ENCODE measurements at places on chromosomes 7 and 10.

DNA sequence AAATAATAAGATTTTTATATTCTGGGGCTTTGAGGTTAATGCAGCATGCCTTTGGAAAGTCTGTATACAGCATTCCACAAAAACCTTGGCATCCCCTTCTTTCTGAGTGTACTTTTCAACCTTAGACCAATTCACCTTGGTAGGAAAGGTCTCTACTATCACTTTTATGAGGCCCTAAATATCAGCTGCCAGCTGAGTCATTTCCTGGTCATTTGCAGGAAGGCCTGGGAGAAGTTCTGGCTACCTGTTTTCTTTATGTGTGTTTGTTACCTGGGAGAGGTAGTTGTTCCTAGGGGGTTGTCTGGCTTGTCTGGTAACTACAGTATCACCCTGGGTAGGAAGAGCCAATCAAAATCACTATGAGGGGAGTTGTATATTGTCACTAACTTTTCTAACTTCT, 4.1 kb downstream of the SPAM1 start:
- DNase-seq = no peak

- no peak for DNase-seq
These were observed 41.8 kb downstream of the PLEKHA8 start for GRCh38 chr7:30070052-30070451.

- DNase-seq = no peak
These were observed 85.0 kb downstream of the SGMS1 start for GRCh38 chr10:50538555-50539398.

DNA sequence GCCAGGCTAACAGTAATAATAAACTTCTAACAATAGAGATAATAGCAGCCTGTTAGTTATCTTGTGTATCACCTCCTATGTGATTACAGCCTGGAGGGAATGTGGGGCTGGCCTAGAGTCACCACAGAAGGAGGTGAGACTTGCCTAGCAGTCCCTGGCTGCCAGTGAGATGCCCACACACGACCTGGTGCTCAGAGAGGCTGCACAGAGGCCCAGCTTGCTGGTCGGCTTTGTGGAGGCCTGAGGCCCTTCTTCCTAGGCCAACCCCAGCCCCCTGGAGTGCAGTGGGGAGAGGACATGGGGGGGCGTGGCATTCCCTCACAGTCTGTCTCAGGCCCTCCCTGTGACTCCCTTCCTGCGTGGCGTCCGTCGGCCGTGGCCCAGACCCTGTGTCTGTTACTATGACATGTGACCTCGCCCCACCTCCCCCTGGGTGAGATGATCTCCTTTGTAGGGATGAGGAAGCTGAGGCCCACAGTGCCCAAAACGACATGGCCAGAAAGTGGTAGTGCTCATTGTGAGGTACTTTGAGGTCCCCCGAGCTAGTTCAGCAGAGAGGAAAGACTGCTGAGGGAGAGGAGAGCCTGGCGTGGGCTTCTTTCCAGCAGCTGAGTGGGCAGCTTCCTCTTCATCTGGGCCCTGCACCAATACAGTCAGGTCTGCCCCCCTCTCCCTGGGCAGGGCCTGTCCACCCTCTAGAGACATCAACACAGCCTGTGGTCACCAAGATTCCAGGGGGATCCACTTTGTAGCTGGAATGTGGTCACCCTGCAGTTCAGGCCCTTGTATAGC, 29.7 kb downstream of the UNC5B start:
- no peak for DNase-seq

DNA sequence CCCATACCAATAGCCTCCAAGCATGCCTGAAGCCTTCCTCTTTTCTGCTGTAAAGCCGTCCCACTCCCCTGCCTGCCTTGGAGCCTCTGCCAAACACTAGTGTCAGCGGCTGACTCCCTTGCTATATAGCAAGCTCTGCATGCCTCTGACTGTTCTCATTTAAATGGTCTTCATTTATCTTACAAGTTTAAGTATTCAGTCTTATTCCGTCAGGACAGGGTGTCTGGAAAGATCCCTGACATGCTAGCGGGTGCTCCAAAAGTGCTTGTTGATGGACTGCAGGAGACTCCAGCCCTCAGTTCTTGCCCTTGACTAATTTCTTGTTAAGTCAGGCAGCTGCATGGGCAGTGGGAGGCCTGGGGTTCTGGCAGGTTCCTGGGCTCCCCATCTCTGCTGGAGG, 298.7 kb downstream of the GFRA1 start:
- no peak for DNase-seq

DNA sequence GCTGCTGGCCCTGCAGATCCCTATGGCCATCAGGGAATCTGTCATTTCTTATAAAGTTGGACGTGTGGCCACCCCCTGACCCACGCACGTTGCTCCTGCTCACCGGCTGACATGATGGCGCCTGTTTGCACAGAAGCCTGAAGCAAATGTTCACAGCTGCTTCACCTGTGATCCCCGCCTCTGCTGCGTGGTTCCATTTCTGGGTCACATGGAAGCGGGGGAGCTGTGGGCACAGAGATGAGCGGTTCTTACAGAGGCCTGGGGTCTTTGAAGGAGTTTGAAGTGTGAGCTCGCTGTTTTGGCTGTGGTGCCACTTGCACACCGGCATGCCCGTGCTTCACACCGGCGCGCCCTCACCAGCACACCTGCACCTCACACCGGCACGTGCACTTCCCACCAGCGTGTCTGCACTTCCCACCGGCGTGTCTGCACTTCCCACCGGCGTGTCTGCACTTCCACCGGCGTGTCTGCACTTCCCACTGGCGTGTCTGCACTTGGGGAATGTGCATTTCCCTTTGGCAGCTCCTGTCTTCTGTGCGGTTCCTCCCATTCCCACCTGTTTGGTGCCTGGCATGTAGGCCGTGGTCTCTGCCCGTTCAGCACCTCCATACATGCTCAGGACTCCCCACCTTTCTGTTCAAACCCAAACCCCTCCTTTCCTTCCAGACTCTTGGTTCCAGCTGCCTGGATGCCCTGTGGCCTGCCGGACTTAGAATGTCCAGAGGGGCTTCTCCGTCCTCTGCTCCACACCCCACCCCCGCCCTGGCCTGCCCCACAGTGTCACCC, 86.7 kb downstream of the INPP5A start:
- DNase-seq = no peak

- DNase-seq = no peak
These were observed 66.2 kb downstream of the LARP4B start for GRCh38 chr10:865257-865656.

DNA sequence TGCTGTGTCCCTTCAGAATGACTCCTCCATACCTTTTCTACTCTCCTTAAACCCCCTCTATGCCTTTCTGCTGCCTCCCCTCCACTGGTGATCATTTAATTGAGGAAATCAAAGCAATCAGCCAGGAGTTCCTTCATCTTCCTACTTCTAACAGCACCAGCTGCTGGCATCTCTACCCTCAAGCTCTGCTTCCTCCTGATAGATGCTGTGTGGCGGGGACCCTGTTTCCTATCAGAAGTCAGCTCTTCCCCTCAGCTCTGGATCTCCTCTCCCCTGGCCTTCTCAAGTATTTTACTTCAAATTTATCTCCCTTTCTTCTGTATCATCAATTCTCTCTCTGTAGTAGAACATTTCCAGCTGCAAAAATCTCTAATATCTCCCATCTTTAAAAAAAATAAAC, 183.7 kb downstream of the ELMO1 start:
- DNase-seq = no peak

GRCh38 chr10:132036153-132036886, 29.4 kb upstream of the JAKMIP3 start:
- DNase-seq = no peak

GRCh38 chr10:118472415-118473304, 122.8 kb downstream of the PRLHR start:
- DNase-seq = no peak

Measured in ureter (tissue), 1 donor.